ENCODE measurements at places on chromosomes 3 and 15.

GRCh38 chr3:53588122-53588521 is 93.7 kb downstream of the CACNA1D start:
- DNase-seq: no peak

- no peak for DNase-seq
These were observed 22.1 kb upstream of the CDIN1 start for GRCh38 chr15:36557364-36557763.

DNA sequence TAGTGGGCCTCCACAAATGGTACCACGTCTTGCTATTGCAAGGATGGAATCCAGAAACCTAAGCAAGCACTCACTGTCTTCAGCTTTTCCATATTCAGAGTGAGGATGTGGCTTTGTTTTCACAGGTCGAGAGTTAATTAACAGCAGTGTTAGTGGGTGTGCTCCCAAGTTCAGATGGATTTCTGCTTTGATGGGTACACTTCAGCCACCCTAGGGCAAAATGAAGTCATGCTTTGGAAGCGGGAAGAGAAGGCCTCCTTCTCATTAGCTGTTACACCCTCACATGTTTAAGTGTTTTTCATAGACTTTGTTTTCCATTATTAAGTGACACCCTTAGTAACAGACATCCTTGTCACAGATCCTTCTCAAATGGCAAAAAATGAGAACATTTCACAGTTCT is 36.3 kb upstream of the DYNC1LI1 start:
- DNase-seq: no peak

- DNase-seq: peak; percentile 70
These were observed 753 bp upstream of the MYO5A start for GRCh38 chr15:52529341-52529924.

DNA sequence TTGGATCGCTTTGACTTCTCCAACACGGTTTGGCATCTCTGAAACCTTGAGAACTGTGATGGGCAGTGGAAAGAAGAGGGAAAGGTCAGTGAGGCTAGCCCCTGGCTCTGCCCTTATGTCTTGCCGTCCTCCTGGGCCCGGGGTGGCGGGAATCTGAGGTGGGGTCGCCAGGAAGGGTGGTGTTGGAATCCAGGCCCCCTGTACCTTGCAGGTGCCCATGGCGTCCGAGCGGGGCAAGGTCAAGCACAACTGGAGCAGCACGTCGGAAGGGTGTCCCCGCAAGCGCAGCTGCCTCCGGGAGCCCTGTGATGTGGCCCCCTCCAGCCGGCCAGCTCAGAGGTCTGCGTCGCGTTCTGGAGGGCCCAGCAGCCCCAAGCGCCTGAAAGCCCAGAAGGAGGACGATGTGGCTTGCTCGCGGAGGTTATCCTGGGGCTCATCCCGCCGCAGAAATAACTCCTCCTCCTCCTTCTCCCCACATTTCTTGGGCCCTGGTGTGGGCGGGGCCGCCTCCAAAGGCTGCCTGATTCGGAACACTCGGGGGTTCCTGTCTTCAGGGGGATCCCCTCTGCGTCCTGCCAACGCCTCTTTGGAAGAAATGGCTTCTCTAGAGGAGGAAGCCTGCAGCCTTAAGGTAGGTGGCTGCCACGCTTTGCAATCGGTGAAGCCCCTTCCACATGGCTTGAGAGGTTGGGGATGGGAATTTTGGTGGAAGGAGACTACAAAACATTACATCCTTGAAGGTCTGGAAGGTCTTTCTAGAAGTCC is 907 bp downstream of the TATDN2 start:
- peak; percentile 81 for DNase-seq

DNA sequence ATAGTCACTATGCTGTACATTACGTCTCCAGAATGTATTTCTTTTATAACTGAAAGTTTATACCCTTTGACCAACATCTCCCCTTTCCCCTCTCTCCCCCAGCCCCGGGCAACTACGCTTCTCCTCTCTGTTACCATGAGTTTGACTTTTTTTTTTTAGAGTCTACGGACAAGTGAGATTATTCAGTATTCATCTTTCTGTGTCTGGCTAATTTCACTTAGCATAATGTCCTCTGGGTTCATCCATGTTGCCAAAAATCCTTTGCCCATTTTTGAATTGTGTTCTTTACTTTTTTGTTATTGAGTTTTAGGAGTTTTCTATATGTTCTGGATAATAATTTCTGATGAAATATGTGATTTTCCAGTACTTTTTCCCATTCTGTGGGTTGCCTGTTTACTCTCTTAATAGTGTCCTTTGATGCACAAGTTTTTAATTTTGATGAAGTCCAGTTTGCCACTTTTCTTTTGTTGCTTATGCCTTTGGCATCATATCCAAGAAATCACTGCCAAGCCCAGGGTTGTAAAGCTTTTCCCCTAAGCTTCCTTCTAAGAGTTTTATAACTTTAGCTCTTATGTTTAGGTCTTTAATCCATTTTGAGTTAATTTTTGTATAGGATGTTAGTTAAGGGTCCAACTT is 126.7 kb upstream of the NSMCE3 start:
- no peak for DNase-seq

- no peak for DNase-seq
These were observed 35.3 kb downstream of the ZBTB38 start for GRCh38 chr3:141403576-141403975.

GRCh38 chr3:119098619-119099222 is 47.2 kb upstream of the TEX55 start:
- peak; percentile 38 for DNase-seq

GRCh38 chr3:14280326-14280725 is 101.7 kb downstream of the LSM3 start:
- no peak for DNase-seq

DNA sequence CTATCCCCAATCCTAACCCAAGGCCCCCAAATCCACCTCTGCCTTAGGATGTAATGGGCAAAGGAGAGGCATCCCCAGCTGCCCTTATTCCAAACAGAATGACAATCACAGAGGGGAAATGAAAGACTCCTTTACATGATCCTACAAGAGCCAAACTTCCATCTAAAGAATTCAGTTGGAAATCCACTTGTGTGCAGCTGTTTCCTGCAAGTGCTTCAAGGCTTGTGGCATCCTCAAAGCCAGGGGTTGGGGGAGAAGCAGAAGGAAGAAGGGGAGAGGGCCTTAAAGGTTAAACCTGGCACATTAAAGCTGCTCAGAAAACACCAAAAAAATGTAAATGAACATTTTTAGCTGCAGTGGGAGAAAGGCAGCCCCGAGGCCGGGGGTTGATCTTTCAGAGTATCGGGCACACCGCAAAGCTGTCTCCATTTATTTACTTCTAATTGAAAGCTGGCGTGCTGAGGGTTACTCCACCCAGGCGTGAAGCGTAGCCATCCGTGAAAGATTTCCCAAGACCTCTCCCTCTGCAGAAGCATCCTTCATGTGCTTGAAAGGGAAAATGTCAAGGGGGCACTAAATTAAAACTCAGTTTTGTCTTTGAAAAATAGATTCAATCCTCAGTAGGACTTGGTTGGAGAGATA is 217.8 kb downstream of the SHQ1 start:
- peak; percentile 88 for DNase-seq

DNA sequence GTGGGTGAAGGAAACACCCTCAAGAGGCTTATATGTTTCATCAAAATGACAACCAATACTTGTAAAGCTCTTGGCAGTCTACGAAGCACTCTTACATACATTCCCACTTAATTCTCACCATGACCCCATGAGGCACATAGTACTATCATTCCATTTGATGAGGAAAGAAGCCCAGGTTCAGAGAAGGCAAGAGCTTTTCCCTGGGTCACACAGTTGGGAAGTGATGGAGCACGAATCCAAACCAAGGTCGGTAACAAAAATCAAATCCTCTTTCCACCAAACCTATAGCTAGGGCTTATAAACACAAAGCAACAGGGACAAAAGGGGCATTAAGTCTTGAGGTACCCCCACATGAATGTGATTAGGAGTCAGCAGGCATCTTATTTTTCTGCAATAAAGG is 187.1 kb downstream of the UACA start:
- DNase-seq: no peak

DNA sequence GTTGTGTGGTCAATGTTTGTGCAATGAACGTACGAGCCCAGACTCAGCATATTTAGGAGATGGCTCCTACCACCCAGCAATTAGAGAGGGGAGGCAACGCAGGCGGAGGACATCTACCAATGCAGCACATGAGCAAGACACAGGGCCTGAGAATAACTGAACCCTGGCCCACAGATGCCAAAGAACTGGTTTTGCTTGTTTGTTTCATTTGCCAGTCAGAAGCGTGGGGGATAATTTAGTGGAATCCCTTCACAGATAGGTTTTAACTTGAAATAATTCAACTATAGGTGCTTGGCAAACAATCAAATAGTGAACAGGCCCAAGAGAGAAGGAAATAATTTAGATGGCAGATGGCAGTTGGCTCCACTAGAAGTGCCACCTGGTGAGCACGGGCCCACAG is 54.8 kb downstream of the LIPC start:
- DNase-seq: no peak

DNA sequence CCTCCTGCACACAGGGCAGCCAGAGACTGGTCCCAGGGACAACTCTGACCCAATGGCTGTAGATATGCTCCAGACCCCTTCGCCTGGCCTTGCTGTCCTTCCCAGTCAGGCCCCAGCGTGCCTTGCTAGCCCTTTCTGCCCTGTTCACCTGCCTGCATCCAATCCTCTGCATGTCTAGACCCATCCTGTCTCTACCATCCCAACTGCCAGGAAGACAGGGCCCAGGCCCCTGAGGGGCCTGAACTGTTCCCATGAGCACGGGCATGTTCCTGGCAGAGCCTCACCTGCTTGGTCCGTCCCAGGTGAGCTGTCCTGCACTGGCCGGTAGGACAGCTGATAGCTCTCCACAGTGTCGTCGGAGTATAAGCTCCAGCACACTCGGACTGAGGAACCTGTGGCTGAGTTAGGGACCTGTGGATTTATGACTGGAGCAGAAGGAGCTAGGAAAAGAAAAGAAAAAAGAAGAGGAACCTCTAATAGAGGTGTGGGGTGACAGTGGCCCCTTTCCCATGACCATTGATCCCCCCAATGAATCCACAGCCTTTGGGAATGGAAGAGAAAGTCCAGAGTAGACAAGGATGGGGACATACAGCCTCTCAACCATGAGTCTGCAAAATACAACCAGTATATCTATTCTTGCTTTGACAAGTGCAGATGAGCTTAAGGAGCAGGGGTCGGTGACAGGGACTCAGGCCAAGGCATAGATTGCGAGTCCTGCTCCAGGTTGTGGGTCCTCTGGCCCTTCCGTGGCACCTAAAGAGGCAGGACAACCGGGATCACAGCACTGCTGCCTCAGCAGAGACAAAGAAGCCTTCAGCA is 33.9 kb downstream of the FSD2 start:
- DNase-seq: no peak

DNA sequence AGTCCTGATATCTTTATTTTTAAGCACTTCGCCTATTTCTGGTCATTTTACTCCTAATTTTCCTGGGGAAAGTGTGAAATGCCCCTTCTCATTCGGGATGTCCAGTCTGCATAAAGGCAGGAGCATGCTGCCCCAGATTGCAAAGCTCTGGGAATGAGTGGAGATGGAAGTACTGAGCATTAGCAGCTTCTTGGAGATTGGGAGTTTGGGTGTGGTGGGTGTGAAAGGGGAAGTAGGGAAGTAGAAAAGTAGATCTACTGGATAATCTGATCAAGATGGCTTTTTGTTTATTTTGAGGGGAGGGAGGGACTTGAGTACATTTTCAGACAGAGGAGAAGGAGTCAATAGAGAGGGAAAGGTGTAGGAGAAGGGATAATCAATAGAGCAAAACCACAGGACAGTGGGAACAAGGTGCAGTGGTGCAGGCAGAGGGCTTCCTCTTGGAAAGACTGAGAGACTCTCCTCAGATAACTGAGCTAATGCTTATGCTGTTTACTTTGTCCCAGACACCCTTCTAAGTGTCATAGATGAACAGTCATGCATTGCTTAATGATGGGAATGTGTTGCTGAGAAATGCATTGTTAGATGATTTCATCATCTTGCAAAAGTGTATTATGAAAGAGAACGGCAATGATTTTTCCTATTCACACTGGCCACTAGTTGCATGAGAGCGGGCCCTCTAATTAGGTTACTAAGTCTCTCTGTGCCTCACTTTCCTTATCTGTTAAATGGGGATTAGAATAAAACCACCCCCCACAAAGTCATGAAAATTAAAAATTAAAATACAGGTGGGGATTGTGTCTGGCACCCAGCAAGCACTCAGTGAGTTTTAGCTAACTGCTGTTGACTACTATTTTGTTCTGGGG is 45.5 kb downstream of the PHLDB2 start:
- DNase-seq: no peak

GRCh38 chr15:96392380-96393208 is 62.1 kb downstream of the NR2F2 start:
- DNase-seq: no peak

DNA sequence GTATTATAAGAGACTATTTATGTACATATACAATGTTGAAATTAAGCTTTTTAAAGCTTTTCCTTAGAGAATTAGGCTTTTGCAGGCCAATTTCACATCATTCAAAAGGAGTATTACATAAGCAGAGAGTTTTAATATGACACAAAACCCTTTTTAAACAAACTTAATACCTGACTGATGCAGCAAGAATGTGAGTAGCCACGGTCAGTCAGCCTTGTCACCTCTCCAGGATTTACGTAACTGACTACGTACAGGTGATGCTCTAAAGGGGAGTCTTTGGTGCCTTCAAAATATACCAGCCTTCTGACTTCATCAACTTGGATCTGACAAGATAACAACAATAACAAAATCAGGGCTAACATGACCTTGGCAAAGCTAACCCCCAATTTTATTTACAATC is 44.2 kb upstream of the IGDCC4 start:
- DNase-seq: no peak

- no peak for DNase-seq
These were observed 3.6 kb downstream of the COL8A1 start for GRCh38 chr3:99641982-99642381.

DNA sequence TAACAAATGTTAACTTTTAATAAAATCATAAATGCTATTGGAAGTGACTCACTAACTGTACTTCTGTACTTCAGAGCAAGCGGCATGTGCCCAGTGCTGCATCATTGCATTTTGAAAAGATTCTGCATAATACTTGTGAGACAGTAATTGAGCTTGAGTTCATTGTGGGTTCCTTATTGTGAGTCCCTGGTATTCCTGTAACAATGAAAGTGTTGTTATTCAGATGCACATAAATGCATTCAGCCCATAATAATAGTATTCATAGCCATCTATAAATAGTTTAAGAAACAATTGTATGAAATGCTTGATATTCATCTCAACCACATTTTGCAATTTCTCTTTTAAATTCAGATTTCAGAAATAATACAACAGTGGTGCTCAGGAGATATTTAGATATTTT is 976.4 kb downstream of the CADM2 start:
- DNase-seq: no peak

GRCh38 chr3:166405465-166405864 is 568.2 kb upstream of the BCHE start:
- DNase-seq: no peak
